ENCODE measurements at places on chromosomes 4 and X.

DNA sequence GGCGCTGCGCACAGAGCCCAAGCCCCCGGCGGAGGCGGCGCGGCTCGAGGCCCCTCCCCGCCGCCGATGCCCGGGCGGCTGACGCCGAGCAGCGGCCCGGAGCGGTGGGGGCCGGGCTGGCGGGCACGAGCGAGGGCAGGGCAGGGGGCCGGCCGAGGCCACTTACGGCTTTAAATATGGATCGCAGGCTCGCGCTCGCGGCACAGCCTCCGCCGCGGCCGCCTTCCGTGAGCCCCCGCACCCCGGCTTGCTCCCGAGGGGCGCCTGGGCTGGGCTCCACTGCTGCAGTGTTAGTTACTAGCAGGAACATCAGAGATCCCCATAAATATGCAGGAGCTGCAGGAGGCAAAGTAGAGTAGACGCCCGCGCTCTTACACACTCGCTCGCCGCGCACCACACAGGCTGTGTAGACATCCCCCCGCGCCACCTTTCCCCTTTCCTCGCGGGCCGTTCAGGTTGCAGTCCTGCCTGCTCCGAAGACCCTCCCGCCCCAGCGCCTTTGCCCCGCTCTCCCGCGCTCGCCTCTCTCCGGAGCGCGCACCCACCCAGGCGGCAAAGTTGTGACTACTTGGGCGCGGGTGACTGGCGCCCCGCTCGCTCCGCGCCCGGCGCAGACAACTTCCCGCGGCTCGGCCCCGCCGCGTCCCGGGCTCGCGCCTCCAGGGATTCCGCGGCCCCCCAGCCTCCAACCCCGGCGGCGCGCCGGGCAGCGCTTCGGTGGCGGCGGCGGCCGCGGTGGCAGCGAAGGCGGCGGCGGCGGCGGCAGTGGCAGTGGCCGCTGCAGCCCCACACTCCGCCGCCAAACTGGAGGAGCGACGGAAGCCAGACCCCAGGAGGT, 152.0 kb upstream of the SLC4A4 start:
- DNase-seq, result peak; percentile 70
- H3K4me3 ChIP-seq, result peak overlapping the region; percentile 96
- peak overlapping the region; percentile 72 for H3K27ac ChIP-seq
- H3K27me3 ChIP-seq, result no peaks in the 10 kb centered on the region

DNA sequence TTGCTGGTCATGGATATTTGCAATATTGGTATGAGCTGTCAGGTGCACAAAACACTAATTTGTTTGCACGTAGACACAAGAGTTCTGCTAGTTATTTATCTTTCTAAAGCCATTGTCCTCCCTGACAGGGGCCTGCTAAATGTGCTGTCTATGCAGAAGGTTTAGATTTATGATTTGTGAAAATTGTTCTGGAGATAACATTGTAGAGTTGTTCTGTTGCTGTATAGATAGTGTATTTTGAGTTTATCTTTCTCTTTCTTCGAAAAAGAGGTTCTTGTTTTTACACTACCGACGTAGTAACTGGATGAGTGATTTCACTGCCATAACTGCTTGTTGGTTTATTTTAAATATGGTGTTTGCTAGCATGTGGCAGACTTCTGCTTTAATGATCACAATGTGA, 28.5 kb upstream of the FGG start:
- no peaks in the 10 kb centered on the region for H3K36me3 ChIP-seq
- H3K27ac ChIP-seq, result no peak overlapping the region
- no peak overlapping the region for H3K4me3 ChIP-seq
- DNase-seq, result no peak
- H3K4me1 ChIP-seq, result no peaks in the 10 kb centered on the region
- no peaks in the 10 kb centered on the region for H3K27me3 ChIP-seq

GRCh38 chr4:6309777-6310176, 40.1 kb downstream of the WFS1 start:
- H3K4me1 ChIP-seq, result peaks cover 3% of the 10 kb centered on the region
- DNase-seq, result no peak
- H3K36me3 ChIP-seq, result no peaks in the 10 kb centered on the region
- no peak overlapping the region for H3K27ac ChIP-seq

- H3K36me3 ChIP-seq, result no peaks in the 10 kb centered on the region
- H3K4me3 ChIP-seq, result no peak overlapping the region
- peak overlapping the region; percentile 75 for H3K27ac ChIP-seq
- no peak for DNase-seq
- H3K4me1 ChIP-seq, result peaks cover 12% of the 10 kb centered on the region
- no peaks in the 10 kb centered on the region for H3K27me3 ChIP-seq
Observed at GRCh38 chrX:119853444-119853843, 681 bp upstream of the UPF3B start.

DNA sequence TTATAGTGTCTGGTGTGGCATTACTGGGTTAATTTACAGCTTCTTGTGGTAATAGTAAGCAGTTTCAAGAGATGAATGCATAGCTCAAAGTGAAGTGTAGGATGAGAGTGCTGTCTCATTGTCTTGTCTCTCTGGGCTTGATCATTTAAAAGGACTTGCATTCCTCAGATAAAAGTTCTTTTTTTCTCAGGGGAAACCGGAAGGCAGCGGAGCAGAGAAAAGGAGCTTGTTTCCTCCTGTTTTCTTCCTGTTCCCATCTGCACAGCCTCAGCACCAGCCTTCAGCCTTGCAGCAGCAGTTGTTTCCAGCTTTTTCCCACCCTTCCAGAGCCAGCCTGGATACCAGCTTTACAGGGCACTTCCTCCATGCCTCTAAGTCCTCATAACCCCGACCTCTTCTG, 61.4 kb upstream of the LGI2 start:
- no peak overlapping the region for H3K4me3 ChIP-seq
- H3K4me1 ChIP-seq, result peaks cover 6% of the 10 kb centered on the region
- DNase-seq, result no peak
- H3K27ac ChIP-seq, result no peak overlapping the region

GRCh38 chr4:79421483-79421882, 13.5 kb upstream of the GK2 start:
- no peak overlapping the region for H3K27ac ChIP-seq
- H3K4me1 ChIP-seq, result no peaks in the 10 kb centered on the region
- H3K27me3 ChIP-seq, result no peaks in the 10 kb centered on the region
- DNase-seq, result no peak
- no peak overlapping the region for H3K4me3 ChIP-seq

DNA sequence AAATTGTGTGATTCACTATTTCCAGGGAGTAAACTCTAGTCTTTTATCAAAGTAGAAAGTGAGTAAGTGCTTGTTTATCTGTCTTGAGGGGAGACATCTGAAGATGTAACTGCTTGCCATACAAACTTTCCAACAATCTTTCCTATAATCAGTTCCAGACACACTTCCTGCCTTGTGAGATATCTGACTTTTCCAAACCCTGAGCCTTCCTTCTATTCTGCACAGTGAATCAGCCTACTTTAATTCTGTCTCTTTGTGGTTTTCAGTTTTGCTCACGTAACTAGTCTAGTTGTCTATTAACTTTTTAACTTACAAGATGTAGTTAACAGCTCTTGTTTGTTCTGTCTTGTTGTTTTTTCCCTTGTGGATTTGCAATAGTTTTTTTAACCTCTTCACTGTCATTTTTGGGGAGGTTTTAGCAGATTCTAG, 947.8 kb downstream of the C4orf33 start:
- no peak overlapping the region for H3K27ac ChIP-seq
- no peaks in the 10 kb centered on the region for H3K27me3 ChIP-seq
- H3K4me1 ChIP-seq, result no peaks in the 10 kb centered on the region
- no peaks in the 10 kb centered on the region for H3K36me3 ChIP-seq

- no peak overlapping the region for H3K4me3 ChIP-seq
- no peaks in the 10 kb centered on the region for H3K36me3 ChIP-seq
- DNase-seq, result no peak
- no peaks in the 10 kb centered on the region for H3K4me1 ChIP-seq
Observed at GRCh38 chr4:122914938-122915337, 7.5 kb downstream of the NUDT6 start.

DNA sequence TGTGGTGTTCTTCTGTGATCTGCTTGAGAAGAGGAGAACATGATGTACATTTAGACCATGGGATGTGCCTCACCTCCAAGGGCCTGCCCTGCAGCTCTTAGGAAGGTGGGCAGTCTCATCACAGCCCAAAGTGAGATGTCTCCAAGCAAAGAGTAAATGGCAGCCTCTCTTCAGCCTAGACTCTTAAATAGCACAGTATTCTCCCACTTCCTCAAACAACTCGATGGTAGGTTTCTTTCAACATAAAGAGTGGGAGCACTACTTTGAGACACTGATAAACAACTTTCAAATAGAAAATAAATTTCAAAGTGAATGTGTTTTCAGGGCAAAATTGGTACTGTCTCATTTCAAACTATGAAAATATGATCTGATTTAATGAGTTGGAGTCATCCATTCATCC, 35.2 kb downstream of the EDNRA start:
- DNase-seq, result no peak
- H3K4me3 ChIP-seq, result no peak overlapping the region
- no peak overlapping the region for H3K27ac ChIP-seq
- no peaks in the 10 kb centered on the region for H3K36me3 ChIP-seq
- H3K27me3 ChIP-seq, result no peaks in the 10 kb centered on the region

GRCh38 chr4:21946858-21947257, 1.7 kb downstream of the KCNIP4 start:
- DNase-seq, result no peak
- H3K4me1 ChIP-seq, result no peaks in the 10 kb centered on the region
- no peaks in the 10 kb centered on the region for H3K36me3 ChIP-seq
- H3K4me3 ChIP-seq, result no peak overlapping the region

DNA sequence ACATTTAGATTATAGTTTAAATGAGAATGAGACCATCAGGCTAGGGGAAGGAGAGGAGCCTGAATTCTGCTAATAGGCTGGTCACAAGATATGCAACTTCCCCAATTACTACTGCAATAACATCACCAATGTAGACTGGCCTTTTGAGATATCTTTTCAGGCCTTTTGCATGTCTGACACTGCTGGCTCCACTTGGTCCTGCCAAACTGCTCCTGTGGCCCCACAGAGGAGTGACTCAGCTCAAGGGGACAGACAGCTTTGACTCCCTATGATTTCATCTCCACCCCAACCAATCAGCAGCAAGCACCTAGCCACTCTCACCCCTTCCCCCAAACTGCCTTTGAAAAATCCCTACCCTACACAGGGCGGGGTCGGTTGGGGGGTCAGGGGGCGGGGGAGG, 22.8 kb downstream of the GPRIN3 start:
- no peak overlapping the region for H3K4me3 ChIP-seq
- DNase-seq, result no peak
- H3K4me1 ChIP-seq, result peaks cover 48% of the 10 kb centered on the region
- H3K36me3 ChIP-seq, result no peaks in the 10 kb centered on the region
- H3K27ac ChIP-seq, result peak overlapping the region; percentile 88

DNA sequence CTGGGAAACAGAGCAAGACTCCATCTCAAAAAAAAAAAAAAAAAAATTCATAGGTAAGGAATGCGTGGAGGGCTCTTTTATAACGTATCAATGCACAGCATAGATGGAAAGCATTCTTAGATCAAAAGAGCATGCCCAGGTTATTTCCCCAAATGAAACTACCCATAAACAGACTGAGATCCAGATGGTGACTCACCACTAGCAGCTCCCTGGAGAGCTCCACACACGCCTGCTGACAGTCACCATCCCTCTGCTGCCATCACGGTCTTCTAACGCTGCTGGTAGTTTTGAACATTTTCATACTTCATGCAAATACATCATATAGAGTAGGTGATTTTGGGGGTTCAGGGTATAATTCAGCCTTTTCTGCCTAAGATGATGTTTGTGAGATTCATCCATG, 136.9 kb downstream of the ASMT start:
- H3K4me1 ChIP-seq, result no peaks in the 10 kb centered on the region
- no peaks in the 10 kb centered on the region for H3K27me3 ChIP-seq
- H3K27ac ChIP-seq, result no peak overlapping the region
- peaks cover 4% of the 10 kb centered on the region for H3K36me3 ChIP-seq

GRCh38 chr4:9996319-9997110, 24.8 kb downstream of the SLC2A9 start:
- H3K36me3 ChIP-seq, result no peaks in the 10 kb centered on the region
- DNase-seq, result no peak
- H3K4me1 ChIP-seq, result peaks cover under 1% of the 10 kb centered on the region

- H3K27me3 ChIP-seq, result no peaks in the 10 kb centered on the region
- no peaks in the 10 kb centered on the region for H3K36me3 ChIP-seq
- no peak overlapping the region for H3K27ac ChIP-seq
- no peak overlapping the region for H3K4me3 ChIP-seq
Observed at GRCh38 chr4:142365391-142365790, 480.7 kb downstream of the INPP4B start.

DNA sequence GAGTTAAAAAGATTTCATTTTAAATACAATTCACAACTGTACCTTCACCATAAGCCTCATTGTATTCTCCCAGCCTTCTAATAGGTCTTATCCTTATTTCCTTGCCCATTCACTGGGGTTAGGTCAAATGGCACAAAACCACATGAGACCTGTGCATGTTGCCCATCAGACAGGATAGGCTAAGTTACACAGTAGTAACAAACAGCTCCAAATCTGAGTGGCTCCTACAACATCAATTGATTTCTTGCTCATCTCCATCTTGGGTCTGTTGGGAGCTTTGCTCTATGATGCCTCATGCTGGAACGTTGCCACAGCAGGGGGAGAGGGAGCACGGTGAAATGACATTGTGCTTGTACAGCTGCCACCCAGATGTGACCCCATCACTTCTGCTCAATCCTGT, 70.6 kb downstream of the DHX15 start:
- no peak for DNase-seq
- no peak overlapping the region for H3K27ac ChIP-seq
- H3K4me3 ChIP-seq, result no peak overlapping the region

GRCh38 chr4:40375620-40376019, 40.5 kb downstream of the CHRNA9 start:
- no peaks in the 10 kb centered on the region for H3K4me1 ChIP-seq
- H3K4me3 ChIP-seq, result no peak overlapping the region
- H3K36me3 ChIP-seq, result no peaks in the 10 kb centered on the region

GRCh38 chr4:47221721-47222120, 190.4 kb downstream of the GABRB1 start:
- no peak for DNase-seq
- no peaks in the 10 kb centered on the region for H3K27me3 ChIP-seq

GRCh38 chr4:17665346-17665745, 50.9 kb downstream of the MED28 start:
- no peaks in the 10 kb centered on the region for H3K27me3 ChIP-seq
- H3K27ac ChIP-seq, result no peak overlapping the region
- H3K4me3 ChIP-seq, result no peak overlapping the region
- no peaks in the 10 kb centered on the region for H3K36me3 ChIP-seq
- DNase-seq, result no peak
